Cardiac septum (tissue), 1 donor: ENCODE measurements at places on chromosomes 3 and 15. TPM values are rescaled to one million over a fixed set of nuclear protein-coding genes. Genes with fewer than 3 reads are reported as not detected.

HESX1 gene
- 0.57 TPM for total RNA-seq

PCOLCE2 gene
- total RNA-seq, result 42.2 TPM

XIRP1 gene
- total RNA-seq, result 1,123 TPM

GRCh38 chr15:101550124-101550523 lies 60.6 kb upstream of the PCSK6 start:
- no peak for DNase-seq

- peak; percentile 27 for DNase-seq
Observed at GRCh38 chr15:84919106-84919667, 34.7 kb downstream of the SLC28A1 start.

DNA sequence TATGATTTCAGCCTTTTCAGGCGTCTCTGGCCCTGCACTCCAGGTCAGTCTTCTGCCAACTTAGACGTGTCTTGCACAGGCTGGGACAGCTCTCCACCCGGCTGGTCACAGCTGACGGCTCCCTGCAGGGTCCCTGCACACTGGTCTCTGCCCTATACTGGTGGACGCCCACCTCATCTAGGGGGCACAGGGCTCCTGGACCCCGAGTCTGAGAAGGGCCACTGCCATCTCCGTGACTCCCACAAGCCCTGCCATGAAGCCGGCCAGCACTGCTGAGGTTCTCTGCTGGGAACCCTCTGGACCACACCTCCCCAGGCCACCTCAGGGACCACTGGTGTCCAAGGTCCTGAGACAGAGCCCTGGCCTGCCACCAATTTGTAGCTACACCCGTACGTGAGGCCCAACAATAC lies 40.5 kb downstream of the CYFIP1 start:
- no peak for DNase-seq

GRCh38 chr3:132652640-132653270 lies 6.9 kb downstream of the ACAD11 start:
- no peak for DNase-seq

DNA sequence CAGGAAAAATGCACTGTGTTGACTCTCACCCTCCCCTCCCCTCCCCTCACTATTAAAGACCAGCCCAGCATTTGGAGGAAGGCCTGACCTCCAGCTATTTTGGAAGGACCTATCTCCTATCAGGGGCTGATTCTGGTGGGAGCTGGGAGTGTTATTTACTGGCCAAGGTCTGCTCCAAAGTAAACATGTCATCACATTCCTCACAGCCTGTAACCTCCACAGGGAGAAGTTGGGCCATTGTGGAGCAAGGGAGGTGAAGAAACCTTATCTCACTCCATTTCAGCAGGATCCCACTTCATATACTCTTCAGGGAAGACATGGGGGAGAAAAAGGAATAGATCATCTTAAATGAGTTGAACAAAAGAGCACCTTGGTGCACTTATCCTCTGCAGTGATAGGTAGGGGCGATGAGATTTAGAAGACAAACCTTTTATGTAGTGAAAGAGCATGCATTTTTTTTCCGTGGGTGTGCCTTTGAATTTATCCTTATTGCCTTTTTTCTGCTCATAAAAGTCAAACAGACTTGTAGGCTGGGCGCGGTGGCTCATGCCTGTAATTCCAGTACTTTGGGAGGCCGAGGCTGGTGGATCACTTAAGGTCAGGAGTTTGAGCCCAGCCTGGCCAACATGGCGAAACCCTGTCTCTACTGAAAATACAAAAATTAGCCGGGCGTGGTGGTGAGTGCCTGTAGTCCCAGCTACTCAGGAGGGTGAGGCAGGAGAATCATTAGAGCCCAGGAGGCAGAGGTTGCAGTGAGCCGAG lies 15.6 kb upstream of the FLNB start:
- no peak for DNase-seq

GRCh38 chr3:150603980-150604319 lies 829 bp downstream of the SELENOT start:
- DNase-seq, result no peak

GRCh38 chr15:70510433-70510832 lies 252.9 kb downstream of the UACA start:
- no peak for DNase-seq

GRCh38 chr3:170309046-170309445 lies 48.5 kb upstream of the SKIL start:
- no peak for DNase-seq
